ENCODE measurements at places on chromosomes 3 and 15. TPM values are rescaled to one million over a fixed set of nuclear protein-coding genes. Genes with fewer than 3 reads are reported as not detected.

Gene FRMD5
- total RNA-seq: 0.94 TPM

Gene LNP1
- 1.6 TPM for total RNA-seq

Gene ARL6
- 3.8 TPM for total RNA-seq

Gene CCR8
- total RNA-seq: not detected

Gene FEZF2
- not detected for total RNA-seq

GRCh38 chr15:100821327-100821726 lies 58.3 kb upstream of the ALDH1A3 start:
- no peak for DNase-seq

DNA sequence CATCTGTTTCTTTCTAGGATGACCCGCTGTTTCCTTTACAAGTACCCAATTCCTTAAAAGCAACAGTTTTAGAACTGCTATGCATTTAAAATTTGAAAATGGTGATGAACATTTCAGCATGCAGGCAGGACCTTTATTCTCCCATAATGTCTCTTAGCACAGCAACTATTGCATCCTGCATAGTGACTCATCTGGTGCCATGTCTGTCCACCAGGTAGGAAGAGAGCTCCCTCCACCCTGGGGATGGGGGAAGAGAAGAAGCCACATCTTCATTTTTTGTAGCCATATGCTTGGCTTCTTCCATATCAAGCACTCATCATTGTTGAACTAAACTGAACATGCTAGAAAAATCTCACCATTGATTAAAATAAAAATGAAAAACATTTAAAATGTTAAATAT lies 9.9 kb downstream of the GPR15 start:
- DNase-seq: no peak

GRCh38 chr15:74845581-74845980 lies 2.6 kb upstream of the ULK3 start:
- no peak for DNase-seq

DNA sequence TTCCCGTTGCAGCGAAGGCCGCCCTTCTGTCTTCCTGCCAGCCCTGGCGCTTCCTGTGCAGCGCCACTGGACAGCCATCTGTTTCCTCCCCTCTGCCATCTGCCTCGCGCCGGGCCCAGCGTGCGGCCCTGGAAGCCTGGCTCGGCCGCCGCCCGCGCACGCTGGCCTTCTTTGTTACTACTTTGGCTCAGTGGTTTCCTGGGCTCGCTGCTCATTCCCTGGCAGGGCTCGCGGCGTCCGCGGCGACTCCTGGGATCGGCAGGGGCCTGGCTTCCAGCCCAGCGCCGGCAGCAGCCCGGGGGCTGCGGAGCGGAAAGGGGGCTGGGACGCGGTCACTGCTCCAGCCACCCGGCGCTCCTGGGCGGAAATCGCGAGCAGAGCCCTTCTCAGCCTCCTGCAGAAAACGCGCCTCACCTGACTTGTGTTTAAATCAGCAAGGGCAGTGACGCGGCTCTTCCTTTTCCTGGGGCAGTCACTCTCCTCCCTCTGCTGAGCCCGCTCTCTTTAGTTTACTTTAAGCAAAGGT lies 10.0 kb downstream of the CMTM7 start:
- DNase-seq: peak; percentile 56

DNA sequence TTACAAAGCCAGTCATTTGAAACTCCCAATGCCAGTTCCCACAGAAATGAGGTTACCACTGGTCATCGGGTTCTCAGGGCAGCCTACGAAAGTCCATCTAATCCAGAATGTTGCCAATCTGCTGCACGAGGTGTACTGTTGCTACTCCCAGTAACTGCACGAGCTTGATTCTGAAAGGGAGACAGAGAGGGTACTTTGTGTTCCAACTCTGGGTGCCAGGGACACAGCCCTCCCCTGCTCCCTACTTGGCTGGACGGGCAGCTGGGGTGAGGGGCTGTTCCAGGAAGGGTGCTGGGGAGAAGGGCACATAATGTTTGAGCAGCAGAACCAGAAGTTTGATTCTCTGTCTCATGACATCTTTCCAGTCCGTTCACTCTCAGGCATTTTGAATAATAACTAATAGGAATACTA lies 27.1 kb upstream of the OSBPL11 start:
- DNase-seq: no peak

DNA sequence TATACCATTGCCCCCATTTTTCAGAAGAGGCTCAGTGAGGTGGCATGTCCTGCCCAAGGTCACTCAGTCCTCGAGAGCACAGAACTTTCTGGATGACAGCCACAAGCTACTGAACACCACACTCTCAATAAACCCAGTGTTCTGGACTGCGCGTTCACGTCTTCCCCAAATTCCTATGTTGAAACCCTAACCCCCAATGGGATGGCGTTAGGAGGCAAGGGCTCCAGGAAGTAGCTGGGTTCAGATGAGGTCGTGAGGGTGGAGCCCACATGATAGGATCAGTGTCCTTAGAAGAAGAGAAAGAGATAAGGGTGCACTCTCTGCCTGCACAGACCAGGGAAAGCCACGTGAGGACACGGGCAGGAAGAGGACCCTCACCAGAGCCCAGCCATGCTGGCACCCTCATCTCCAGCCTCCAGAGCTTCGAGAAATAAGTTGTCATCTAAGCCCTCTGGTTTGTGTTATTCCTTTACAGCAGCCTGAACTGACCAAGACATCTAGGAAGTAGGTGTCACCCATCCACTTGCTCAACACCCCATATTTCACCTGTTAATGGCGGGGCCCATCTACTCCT lies 324.0 kb downstream of the UACA start:
- no peak for DNase-seq

- DNase-seq: peak; percentile 16
Measured at GRCh38 chr15:38899300-38899699, 334.7 kb upstream of the RASGRP1 start.

DNA sequence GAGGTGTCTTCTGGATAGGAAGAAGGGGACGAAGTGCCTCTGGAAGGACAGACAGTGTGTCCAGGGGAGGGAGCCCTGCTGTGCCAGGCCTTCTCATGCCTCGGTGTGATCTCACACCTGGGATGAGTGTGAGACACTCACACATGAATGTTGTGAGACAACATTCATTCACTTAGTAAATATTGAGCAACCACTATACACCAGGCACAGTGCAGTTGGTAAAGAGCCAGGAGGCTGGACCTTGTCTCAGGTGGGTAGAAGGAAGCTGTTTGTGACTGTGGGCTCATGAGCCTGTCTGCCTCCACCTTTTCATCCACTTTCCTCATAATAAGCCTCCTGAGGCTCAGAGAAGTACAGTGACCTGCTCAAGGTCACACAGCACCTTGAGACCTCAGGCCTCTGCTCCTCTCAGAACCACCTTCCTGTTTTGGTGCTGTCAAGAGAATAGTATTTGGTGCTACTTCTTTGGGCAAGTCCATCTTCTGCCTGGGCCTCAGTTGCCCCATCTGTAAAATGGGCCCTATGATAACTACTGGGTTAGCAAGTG lies 20.9 kb downstream of the SLC6A6 start:
- no peak for DNase-seq

DNA sequence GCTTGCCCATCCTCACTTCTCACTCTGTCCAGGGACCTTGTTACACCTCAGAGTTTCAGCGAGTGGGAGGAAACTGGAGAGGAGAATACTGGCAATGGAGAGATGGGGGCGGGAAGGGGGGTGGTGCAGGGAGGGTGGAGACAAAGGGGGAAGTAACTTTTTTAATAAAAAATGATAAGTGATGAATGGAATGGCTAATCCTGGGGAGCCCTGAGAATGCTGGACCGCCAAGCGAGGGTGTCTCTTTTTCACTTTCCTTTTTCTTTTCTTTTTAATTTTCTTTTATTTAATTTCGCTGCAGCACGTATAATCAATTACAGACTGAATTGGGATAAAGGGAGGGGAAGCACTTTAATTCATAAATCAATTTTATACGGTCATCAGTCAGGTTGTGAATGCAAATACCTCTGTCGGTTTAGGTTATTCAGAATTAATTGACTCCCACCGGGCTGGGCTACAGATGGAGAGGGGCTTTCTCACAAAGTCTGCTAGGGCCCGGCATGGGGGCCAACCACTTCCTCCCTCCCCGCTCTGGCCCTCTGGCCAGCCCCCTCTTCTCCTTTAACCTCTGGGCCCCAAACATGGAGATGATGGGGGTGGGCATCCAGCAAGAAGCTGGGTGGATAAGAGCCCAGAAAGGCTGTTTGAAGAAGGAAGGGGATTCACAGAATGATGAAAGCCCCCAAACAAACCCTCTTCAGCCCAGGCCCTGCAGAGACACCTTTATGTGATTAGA lies 106.8 kb upstream of the BOC start:
- no peak for DNase-seq

GRCh38 chr3:46660543-46661523 lies 32.6 kb downstream of the ALS2CL start:
- DNase-seq: peak; percentile 10

Data from HFFc6 (cell line).